ENCODE measurements at places on chromosomes 3 and 15.

DNA sequence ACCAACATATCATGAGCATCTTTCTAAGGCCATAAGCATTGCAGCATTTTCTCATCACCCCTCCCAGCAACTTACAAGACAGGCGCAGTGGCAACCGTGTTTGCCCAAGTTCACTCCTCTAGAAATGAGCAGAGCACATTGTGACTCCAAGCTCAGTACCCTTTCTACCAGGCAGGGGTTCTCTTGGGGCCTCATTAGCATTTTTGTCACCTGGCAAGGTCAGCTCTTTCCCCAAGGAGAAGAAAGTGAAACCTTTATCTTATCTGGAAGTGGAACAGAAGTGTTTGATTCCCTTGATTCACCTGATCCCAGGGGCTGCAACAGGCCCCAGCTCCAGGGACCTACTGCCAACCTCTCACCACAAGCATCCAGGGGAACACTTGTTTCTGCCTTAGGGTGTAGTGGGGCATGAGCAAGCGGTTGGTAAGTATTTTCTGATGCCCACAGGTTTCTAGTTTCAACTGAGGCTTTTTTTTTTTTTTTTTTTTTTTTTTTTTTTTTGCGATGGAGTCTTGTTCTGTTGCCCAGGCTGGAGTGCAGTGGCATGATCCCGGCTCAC is 44.0 kb upstream of the HERC1 start:
- no peak for DNase-seq

DNA sequence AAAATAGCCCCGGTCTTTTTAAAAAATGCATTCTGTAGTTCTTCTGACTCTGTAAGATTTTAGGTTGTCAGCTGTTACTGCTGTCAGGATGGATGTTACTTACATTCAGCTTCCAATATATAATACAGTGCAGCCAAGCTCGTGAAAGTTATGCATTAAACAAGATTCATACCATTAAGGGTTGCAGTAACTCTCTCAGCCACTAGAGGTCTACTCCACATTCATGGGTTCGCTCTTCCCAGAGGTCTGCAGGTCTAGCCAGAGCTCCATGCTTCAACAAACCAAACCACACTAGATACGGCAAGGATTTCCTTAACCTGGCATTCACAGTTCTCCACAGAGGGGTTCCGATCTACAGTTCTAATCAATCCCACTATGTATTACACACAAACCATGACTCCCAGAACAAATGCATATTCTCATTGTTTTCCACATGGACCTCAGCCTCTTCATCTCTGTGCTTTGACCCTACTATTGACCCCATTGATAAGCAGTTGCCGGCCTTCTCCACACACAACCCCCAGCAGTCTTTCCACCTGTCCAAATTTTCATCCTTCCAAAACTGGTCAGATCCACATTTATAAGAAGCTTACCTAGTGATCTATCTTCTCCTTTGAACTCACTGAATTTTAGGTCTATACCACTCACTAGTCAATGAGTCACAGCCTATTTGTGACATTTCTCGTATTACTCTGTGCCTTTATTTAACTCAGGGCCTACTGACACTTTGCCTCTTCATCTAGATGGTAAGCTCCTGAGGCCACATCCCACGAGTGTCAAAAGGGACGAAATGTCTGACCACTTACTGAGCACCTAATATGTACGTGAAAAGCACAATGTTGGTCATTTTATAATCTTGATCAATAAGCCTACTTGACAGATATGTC is 33.7 kb downstream of the RORA start:
- DNase-seq, result no peak

- no peak for DNase-seq
Observed at GRCh38 chr3:134743006-134743405, 52.1 kb upstream of the EPHB1 start.

DNA sequence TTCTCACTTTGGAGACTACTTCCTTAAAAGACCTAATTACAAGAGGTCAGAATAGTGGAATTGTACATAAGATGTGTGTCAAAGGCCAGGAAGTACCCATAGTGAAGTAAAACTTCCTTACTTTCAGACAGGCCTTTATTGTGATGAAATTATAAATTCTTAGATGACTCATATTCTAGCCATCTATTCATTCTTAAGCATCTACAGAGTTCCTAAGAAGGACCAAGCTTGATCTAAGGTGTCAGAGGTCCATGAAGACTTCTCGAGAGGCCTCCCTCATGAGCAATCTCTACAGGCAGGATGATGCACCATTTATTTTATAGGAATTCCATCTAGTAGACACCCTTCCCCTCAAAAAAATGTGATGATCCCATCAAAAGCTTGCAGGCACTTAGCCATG is 493.3 kb downstream of the MAGI1 start:
- no peak for DNase-seq

- no peak for DNase-seq
Observed at GRCh38 chr3:74808506-74809275, 194.2 kb upstream of the CNTN3 start.

DNA sequence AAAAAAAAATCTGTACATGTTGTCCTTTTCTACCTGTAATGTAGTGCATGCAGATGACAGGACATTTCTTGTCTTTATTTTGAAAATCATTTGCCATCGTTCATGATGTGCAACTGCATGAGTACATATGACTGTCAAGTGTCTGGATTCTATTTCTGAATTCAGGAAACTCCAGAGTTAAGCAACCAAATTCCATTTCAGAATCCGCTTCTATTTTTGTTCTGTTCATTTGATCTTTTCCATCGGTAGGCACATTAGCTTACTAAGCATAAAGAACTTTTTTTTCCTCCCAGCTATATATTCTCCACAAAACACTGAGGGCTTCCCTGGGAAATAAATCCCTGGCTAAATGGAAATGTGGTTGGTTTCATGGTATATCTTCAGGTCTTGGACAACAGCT is 365.6 kb downstream of the PTPRG start:
- no peak for DNase-seq

GRCh38 chr15:52338891-52339290 is 43.3 kb upstream of the MYO5C start:
- DNase-seq, result no peak
